ENCODE measurements at places on chromosomes 3 and 15. TPM values are rescaled to one million over a fixed set of nuclear protein-coding genes. Genes with fewer than 3 reads are reported as not detected.

HGD gene
- total RNA-seq = 1.8 TPM

IL17RD gene
- total RNA-seq = 1.9 TPM

RTP1 gene
- not detected for total RNA-seq

ST3GAL6 gene
- total RNA-seq = 6.0 TPM

CCDC13 gene
- total RNA-seq = 0.95 TPM

APBA2 gene
- 2.2 TPM for total RNA-seq

ZBED2 gene
- total RNA-seq = not detected

CSPG4 gene
- 1.7 TPM for total RNA-seq

SIDT1 gene
- 1.1 TPM for total RNA-seq

XCR1 gene
- total RNA-seq = 0.17 TPM

GOLGA8S gene
- 0.12 TPM for total RNA-seq

KCNMB3 gene
- total RNA-seq = 5.7 TPM

- no peak for DNase-seq
Observed at GRCh38 chr3:25597535-25598101, 67.1 kb downstream of the TOP2B start.

- peak; percentile 91 for DNase-seq
Observed at GRCh38 chr3:39107388-39108199, at the start of the genes GORASP1 and TTC21A. GORASP1 (minus strand) TSS chr3:39107627; CDS start chr3:39107541, 86 bp downstream. TTC21A (plus strand) TSS chr3:39107680; CDS start chr3:39107838, 158 bp downstream.

GRCh38 chr15:99721104-99721778 is 12.0 kb downstream of the LYSMD4 start:
- DNase-seq = no peak

- DNase-seq = peak; percentile 32
Observed at GRCh38 chr3:187954873-187955586, 198.9 kb upstream of the LPP start.

DNA sequence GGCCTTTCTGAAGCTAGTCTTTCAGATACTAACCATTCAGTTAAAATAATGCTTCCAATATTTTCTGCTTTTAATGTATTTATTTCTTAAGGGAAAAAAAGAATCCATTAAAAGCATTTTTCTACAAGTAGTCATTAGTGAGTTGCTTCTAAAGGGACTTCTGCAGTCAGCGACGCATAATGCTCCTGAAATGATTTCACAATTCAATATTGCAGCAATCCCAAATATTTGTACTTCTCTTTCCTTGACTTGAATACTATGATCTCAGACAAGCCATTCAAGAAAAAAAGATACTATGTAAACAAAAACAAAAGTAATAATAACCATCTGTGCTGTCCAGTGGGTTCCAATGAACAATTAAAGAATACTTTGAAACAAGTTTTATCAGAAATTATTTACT is 681.0 kb downstream of the DIPK2A start:
- no peak for DNase-seq

DNA sequence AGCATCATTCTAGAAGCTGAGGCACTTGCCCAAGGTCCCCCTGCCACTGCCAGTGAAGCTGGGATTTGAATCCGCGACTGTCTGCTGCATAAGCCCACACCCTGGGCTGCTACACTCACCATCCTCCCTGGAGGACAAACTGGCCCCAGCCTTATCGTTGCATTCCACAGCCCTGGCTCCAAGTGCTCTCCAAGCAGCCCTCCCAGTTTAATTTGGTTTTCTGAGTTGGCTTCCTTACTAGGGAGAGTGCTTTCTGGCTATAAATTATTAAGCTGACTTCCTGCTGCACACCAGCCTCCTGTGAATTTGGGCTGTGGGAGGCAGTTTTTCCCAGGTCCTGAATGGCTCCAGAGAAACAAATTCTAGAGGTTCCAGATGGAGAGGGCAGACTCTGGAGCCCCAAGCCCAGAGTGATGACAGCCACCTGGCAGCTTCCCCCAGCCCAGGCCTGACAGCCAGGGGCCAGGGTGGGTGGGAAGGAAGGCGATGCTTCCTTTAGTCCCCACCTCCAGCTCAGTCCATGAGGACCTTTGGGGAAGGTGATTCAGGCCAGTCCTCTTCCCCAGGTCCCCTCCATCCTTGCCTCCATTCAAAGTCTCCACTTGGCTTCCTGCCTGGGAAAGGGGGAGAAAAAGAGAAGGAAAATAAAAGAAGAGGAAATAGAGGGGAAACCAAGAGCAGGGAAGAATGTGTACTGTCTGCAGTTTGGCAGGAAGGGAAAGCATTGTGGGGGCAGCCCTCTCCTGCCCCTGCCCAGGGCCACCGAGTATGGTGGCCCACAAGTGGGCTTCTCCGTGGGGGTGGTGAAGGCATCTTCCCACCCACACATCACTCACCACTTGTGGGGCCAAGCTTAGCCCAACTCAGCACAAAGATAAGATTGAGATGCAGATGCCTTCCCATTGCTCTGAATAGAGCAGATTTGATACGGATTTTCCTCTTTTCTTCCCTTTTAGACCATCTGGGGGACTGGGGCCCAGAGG is 69.6 kb downstream of the SEMA5B start:
- no peak for DNase-seq

DNA sequence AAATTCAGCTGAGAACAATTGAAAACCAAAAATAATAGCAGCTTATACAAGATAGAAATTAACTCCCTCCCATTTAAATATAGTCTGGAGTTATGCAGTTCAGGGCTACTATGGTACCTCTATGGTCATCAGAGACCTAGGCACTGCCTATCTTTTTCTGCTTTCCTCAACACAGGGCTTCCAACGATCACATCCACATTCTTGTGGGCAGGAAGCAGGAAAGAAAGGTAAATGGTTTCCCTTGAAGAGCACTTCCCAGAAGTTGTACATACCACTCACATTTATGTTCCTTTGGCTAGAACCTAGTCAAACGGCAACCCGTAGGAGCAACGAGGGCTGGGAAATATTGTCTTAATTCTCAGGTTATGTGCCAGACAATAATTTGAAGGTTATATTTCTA is 197.7 kb upstream of the PRICKLE2 start:
- DNase-seq = no peak

DNA sequence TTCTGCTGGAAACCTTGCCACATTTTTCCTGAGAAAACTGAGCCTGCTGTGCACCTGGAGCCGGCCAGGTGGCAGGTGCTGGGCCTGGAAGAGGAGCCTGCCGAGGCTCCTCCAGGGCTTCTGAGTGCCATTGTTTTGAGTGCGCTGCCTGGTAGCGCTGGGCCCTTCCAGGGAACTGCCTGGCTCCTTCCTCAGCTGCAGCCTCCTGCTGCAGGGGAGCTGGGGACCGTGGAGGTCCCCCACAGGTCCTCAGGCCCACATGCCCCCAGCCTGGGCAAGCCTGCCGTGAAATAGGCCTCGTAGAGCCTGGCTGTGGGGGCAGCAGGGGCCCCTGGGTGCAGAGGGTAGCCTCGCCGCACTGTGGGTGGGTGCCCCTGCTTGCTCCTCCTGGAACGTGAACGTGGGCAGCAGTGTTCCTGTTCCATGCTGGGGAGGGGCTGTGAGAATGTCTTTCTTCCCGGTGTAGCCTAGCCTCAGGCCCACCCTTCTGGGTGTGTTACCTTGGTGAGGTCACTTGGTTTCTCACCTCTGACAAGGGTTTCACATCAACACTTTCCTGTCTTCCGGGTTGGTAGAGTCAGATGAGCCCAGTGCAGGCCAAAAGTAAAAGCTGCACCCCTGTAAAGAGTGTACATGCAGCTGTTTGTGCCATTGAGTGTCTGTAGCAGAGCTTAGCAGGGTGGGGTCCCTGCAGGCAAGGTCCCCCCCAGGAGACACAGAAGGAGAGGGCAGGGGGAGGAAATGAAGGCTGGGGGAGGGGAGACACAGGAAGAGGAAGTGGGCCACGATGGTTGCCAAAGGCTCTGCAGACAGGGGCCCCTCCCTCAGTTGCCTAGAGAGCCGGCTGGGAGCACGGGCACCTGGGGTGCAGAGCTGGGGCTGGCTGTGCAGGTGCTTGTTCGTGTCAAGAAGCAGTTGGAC is 34.5 kb downstream of the KLF13 start:
- peak; percentile 34 for DNase-seq

GRCh38 chr3:5768281-5768945 is 580.9 kb downstream of the EDEM1 start:
- no peak for DNase-seq

- DNase-seq = no peak
Observed at GRCh38 chr15:81776976-81777375, 268.8 kb downstream of the MEX3B start.

DNA sequence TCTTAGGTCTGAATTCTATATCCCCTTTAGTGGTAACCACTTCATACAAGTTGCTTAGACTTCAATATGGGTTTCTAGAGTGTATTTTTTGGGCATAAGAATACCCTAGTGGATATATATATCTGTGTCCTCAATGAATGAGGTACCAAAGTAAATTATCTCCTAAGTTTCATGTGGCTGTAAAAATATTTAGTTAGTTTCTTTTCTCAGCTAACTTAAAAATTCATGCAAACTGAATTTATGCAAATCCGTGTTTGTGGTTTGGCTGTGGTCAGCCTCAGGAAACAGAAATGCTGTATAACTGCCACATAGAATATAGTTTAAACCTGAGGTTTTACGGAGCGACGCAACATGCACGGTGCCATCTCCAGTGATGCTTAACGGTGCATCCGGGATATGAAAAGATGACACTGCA is 80.3 kb downstream of the PEX5L start:
- no peak for DNase-seq

GRCh38 chr15:60627298-60627943 is 148.5 kb upstream of the ICE2 start:
- no peak for DNase-seq

GRCh38 chr15:77064063-77064462 is 6.8 kb downstream of the TSPAN3 start:
- DNase-seq = no peak

- no peak for DNase-seq
Observed at GRCh38 chr3:87494264-87494663, 217.9 kb upstream of the POU1F1 start.

- DNase-seq = no peak
Observed at GRCh38 chr3:84993956-84994355, 35.2 kb downstream of the CADM2 start.

DNA sequence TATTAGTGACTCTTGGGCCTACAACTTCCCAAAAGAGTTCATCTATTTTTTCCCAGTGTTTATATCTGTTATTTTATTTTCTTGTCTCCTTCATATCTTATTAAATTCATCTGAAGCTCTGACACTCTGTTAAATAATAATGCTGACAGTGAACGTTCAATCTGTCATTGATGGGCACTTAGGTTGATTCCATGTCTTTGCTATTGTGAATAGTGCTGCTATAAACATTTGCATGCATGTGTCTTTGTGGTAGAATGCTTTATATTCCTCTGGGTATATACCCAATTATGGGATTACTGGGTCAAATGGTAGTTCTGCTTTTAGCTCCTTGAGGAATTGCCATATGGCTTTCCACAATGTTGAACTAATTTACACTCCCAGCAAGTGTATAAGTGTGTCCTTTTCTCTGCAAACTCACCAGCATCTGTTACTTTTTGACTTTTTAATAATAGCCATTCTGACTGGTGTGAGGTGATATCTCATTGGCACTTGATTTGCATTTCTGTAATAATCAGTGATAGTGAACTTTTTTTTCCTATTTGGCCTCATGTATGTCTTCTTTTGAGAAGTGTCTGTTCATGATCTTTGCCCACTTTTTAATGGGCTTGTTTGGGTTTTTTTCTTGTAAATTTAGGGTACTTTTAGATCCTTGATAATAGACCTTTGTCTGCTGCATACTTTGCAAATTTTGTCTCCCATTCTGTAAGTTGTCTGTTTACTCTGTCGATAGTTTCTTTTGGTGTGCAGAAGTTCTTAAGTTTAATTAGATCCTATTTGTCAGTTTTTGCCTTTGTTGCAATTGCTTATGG is 122.5 kb downstream of the LEKR1 start:
- no peak for DNase-seq

GRCh38 chr3:86865506-86865905 is 125.4 kb downstream of the VGLL3 start:
- no peak for DNase-seq

GRCh38 chr3:6679510-6679909 is 181.4 kb upstream of the GRM7 start:
- DNase-seq = no peak

DNA sequence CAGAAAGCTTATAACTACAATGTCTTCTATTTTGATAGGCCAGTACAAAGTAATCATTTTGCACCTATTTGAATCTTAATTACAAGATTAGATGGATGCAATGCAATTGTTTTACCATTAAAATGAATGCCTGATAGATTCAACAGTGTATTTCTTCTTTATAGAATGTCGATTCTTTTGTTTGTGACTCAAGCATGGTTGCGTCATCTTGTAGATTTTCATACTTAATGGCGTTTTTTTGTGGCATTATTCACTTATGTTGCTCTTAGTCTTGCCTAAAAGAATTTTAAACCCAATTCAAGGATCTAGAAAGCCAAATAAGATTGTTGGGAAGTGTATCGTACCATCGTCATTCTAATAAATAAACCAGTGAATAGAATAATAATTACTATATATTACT is 21.4 kb downstream of the ZBTB38 start:
- DNase-seq = no peak

DNA sequence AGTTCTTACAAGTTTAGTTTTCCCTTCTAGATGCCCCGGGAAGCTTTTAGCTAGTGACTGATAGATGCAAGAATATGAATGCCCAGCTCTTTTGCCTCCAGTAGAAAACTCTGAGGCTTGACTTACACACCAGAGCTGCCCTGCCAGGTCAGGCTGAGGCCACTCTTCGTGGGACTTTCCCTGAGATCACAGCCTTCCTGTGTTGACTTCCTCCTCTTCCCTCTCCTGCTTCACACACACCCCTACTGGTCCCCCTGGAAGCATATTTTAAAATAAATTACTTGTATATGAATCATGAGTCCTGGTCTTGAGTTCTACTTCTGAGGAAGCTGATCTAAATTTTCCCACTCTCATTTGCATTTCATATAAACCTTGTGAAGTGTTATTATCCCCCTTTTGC is 413.7 kb downstream of the PDCD6IP start:
- DNase-seq = no peak

- DNase-seq = no peak
Observed at GRCh38 chr15:37907136-37907535, 27.3 kb upstream of the TMCO5A start.

DNA sequence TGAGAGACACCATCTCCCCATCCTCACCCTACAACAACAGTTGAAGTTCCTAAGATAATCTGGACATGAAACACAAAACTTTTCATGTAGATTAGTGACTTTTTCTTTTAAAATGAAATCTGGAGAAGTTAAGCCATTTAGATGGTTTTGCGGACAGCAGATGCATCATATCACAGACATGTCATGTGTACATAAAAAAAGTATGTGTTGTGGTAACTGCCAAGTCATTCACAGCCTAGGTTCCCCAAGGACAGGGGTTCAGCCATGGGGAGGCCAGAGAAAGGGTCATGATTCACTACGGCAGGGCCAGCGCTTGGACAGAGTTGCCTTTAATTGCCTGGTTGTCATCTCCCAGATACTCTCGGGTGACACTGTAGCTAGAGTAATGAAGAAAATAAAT is 163.2 kb downstream of the PDZRN3 start:
- DNase-seq = peak; percentile 41
